Pons (tissue), 1 donor: ENCODE measurements at places on chromosomes 2 and 18.

DNA sequence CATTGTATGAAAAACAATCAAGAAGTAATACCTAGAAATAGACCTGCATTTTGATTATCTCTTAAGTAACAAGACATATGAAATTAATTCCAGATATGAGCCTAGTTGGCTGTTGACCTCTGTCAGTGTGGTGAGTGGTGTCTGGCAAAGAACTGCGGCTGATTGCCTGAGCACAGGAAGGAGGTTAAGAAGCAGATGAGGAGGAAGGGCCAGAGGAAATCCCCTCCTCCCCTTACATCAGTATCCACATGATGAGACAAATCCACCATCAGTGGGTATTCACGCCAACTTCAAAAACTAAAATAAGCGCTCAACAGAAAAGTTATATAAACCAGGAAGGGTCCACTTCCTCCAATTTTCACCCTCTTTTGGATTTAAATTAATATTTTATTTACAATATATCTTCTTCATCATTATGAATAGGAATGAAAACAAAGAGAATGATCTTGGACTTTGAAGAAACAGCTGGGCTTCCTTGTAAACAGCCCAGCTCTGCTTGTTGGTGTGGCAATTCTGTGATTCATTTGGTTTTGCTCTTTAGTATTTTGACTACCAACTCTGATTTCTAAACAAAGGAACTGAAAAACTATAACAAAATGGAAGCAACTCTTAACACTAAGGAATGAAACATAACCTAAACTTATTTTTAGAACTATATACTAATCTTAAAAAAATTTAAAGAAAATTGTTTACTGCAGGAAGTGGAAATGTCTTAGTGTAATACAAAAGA, 27.3 kb downstream of the RFTN2 start:
- no peak for DNase-seq

DNA sequence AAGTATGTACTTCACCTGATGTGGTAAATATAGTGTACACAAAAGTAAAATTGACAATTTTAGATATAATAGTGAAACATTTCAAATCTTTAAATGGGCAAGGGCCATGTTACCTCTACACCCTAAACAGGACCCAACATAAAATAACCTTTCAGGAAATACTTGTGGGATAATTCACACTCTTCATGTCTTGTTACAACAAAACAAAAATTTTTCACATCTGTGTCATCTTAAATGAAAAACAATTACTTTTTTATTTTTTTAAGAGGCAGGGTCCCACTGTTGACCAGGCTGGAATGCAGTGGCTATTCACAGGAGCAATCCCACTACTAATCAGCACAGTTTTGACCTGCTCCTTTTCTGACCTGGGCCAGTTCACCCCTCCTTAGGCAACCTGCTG, 42.1 kb downstream of the SRBD1 start:
- no peak for DNase-seq

DNA sequence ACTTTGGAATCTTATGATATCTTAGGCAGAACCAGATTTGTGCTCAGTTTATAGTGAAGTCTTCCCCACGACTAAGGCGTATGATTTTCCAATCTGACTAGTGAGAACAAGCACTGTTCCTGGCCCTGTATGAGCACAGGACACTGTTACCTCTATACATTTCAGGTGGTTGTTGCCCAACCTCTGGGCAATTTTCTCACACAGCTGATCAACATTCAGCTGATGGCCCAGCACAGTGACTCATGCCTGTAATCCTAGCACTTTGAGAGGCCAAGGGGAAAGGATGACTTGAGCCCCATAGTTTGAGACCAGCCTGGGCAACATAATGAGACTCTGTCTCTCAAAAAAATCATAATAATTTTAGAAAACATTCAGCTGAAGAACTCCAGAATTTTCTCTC, 119.5 kb downstream of the ASXL3 start:
- DNase-seq, result no peak

DNA sequence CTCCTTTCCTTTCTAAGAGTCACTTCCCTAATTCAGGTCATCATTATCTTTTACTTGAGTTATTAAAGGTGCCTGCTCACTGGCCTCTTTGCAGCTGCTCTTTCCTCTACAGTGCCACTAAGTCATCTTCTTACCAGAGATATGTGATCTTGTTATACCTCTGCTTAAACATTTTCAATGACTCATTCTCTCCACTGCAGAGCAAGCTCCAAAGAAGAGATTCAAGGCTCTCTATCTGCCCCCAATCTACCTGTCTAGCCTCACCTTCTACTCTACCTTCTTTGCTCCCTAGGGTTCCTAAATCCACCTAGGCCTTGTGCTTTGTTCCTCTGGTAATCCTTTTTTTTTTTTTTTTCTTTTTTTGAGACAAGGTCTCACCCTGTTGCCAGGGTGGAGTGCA, 3.1 kb downstream of the ARHGEF33 start:
- DNase-seq, result no peak

DNA sequence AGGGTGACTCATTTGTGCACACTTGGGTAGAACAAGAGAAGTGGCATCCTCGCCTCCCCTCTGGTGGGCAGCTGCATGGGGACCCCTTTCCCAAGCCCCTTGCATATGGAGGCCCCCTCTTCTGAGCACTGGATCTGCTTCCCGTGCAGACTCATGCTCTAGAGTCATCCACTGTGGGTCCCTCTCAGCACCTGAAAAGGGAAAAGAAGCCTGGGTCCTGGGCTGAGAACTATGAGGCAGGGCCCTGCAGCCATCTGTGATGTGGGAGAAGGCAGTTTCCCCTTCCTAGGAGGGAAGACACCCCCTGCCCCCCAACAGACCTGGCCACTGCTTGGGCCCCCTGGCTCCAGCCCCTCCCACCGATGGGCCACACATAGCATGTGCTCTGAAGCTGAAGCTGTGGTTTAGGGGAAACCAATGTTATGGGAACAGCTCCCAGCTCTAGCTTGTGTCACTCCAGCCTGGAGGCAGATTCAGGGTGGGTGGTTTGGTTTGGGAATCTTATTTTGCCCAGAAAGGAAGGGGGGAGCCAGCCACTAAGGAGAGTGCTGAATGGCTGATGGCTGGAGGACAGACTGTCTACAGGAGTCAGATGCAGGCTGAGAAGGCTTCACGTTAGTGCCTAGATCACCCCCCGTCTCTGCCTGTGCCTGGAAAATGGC, 172.8 kb downstream of the GLI2 start:
- no peak for DNase-seq
